GM03348 (cell line): ENCODE measurements at places on chromosomes 6 and 20.

- no peak for DNase-seq
Measured at GRCh38 chr20:62631336-62632308, 10.7 kb upstream of the SLCO4A1 start.

- DNase-seq: no peak
Measured at GRCh38 chr6:149372062-149372461, 28.0 kb upstream of the SUMO4 start.

DNA sequence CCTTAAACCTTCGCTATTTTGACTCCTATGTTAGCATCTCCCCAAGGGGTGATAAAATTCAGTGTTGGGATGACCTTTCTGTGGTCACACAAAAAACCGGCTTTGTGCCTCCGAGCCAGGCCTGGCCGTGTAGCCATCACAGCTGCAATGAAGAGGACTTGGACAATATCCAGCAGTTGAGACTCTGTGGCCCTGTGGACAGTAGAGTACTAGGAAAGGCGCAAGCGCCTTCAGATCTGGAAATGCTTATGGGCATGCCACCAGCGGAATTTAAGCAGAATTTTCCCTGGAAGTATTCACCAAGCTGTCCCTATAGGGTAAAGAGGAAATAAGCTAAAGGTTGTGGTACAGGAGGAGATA is 63.3 kb upstream of the SLC2A12 start:
- DNase-seq: no peak

GRCh38 chr6:28251661-28252008 is 434 bp downstream of the ZKSCAN4 start:
- peak; percentile 47 for DNase-seq

GRCh38 chr20:64188682-64189529 is 24.7 kb downstream of the MYT1 start:
- no peak for DNase-seq

DNA sequence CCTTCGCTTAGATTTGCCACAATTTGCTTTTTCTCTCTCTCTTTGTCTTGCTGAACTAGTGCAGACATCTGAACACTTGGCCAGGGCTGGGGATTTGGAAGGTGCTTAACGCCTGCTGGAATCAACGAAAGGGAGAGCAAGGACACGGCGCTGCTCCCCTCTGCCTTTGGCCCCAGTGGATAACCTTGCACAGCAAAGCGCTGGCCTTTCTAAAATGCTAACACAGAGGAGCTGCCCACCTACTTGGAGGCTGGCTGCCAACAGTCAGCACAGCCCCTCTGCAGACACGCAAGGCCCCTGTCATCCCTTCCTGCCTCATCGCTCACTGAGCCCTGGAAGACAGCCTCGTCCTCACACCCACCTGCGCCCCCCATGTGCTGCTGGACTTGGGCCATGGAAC is 37.5 kb downstream of the C20orf203 start:
- DNase-seq: no peak

DNA sequence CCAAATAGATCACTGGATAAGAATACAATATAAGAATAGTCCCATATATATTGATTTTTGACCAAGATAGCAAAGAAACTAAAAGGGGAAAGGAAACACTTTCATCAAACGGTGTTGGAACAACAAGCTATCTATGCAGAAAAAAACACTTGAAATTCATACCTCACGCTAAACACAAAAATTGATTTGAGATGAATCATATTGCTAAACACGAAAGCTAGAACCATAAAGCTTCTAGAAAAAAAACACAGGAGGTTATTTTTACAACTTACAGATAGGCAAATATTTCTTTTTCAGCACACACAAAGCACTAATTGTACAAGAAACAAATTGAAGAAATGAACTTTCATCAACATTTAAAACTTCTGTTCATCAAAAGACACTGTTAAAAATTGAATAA is 36.7 kb upstream of the TMEM14A start:
- no peak for DNase-seq

DNA sequence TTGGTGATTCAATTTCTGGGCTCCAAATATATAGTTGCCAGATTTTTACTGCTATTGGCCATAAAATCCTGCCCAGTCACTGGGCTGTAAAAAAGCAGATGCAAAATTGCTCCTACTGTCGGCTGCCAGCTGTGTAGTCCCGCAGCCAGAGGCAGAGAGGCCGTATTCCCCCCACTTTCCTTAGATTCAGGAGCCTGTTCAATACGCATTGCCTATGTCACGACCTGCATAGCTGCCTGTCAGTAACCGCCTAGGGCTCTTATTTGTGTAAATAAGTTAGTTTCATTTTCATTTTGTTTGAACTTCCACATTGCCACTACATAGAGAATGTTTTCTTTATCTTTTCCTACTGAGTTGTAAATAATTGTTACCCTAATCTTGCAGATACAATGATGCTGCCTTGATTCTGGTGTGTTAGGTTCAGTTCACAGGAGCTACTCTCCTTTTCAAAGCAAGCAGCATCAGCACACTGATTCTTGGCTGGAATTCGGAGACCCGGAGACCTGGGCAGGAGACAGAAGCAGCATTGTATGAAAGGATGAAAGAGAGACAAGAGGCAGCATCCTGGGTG is 46.0 kb upstream of the UST start:
- peak; percentile 49 for DNase-seq

DNA sequence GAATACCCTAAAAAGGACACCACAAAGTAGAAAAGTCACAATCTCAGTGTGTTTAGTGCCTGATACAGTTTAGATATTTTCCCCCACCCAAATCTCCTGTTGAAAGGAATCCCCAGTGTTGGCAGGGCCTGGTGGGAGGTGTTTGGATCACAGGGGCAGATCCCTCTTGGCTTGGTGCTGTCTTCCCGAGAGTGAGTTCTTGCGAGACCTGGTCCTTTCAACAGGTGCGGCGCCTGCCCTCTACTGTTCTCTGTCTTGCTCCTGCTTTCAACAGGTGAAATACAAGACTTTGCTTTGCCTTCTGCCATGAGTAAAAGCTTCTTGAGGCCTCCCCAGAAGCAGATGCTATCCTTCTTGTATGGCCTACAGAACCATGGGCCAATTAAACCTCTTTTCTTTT is 534.3 kb upstream of the NRSN1 start:
- DNase-seq: no peak

- DNase-seq: no peak
Measured at GRCh38 chr6:4932228-4932903, 71.5 kb downstream of the RPP40 start.

DNA sequence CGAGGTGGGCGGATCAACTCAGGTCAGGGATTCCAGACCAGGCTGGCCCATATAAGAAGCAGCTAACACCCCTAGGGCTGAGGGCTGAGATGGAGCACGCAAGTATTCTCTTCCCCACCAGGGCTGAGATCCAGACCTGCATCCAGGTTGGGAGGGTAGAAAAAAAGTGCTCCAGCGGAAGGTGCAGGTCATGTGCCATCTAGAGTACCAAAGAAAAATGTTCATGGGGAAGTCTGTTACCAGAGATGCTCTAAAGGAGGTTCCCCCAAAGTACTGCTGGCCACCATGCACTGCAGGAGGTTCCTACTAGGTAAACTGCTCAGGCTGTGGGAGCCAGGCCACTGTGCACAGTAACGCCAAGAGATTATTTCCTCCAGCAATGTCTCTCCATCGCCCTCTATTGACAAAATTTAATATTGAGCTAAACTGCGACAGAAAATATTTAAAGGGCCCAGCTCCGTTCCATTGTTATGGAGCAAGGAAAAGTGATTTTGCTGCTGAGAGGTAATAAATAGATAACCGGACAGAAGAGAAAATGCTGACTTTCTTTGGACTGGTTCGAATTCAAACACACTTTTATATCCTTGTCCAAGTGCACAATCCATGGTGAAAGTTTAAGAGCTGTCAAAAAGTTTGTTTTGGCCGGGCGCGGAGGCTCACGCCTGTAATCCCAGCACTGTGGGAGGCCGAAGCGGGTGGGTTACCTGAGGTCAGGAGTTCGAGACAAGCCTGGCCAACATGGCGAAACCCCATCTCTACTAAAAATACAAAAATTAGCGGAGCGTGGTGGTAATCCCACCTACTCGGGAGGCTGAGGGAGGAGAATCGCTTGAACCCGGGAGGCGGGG is 159.9 kb downstream of the OR2B2 start:
- DNase-seq: peak; percentile 81

DNA sequence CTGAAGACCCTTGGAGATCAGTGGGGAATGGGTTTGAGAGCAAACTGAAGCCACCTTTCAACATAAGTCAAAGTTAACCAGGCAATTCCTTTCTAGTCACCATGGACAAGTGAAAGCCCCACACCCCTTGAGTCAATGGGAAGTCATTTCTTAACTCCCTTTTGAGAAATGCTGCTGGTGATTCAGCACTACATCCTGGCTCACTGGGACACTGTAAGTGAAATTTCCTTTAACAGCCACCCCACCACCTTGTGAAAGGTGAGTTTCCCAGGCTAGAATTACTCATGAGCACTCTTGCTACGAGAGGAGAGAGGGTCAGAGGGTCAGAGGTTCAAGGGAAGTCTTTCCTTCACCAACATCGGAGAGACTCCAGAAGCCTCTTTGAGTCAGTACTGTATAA is 93.3 kb upstream of the MARCKS start:
- DNase-seq: peak; percentile 44

DNA sequence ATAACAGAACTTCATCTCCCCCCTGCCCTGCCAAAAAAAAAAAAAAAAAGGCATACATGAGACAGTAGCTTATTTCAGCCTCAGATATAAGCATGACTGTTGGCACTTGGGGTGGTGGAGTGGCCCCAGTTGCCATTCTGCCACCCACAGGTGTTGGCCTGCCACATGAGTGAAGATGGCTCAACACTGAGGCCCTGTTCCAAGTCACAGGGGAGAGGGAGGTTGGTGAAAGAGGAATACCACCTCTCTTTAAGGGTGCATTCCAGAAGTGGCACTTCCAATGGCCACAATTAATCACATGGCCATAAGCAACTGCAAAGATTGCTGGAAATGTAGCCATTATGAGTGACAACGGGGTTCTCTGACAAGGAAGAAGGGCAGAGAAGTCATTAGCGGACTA is 61.9 kb upstream of the JARID2 start:
- DNase-seq: no peak

- DNase-seq: no peak
Measured at GRCh38 chr6:126376682-126377081, 36.8 kb downstream of the CENPW start.

- DNase-seq: peak; percentile 66
Measured at GRCh38 chr6:129575378-129576118, 134.4 kb downstream of the ARHGAP18 start.
